CD4-positive, alpha-beta memory T cell (primary cell): ENCODE measurements at places on chromosomes 2 and 18.
A peak's percentile ranks its signal among the peaks of the same experiment; 100 is the strongest.

GRCh38 chr2:15718103-15718943, 126.7 kb downstream of the DDX1 start:
- no peak for DNase-seq

- DNase-seq, result no peak
Observed at GRCh38 chr2:16154501-16155280, 214.3 kb downstream of the MYCN start.

- DNase-seq, result no peak
Observed at GRCh38 chr2:69242651-69243051, 144.4 kb downstream of the GFPT1 start.

GRCh38 chr18:77103991-77104531, 28.5 kb downstream of the MBP start:
- DNase-seq, result no peak

DNA sequence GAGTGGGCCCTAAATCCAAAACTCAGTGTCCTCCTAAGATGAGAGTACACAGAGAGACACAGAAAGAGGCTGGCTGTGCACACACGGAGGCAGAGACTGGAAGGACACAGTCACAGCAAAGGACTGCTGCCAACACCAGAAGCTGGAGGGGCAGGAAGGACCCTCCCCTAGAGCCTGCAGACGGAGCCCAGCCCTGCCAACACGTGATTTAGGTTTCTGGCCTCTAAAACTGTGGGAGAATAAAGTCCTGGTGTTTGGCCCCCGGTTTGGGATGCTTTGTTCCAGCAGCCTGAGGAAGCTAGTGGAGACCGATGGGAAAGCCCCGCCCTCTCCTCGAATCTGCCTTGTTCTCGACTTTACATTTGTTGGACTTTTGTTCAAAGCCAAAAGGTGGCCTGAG, 10.6 kb downstream of the CNDP1 start:
- DNase-seq, result no peak

DNA sequence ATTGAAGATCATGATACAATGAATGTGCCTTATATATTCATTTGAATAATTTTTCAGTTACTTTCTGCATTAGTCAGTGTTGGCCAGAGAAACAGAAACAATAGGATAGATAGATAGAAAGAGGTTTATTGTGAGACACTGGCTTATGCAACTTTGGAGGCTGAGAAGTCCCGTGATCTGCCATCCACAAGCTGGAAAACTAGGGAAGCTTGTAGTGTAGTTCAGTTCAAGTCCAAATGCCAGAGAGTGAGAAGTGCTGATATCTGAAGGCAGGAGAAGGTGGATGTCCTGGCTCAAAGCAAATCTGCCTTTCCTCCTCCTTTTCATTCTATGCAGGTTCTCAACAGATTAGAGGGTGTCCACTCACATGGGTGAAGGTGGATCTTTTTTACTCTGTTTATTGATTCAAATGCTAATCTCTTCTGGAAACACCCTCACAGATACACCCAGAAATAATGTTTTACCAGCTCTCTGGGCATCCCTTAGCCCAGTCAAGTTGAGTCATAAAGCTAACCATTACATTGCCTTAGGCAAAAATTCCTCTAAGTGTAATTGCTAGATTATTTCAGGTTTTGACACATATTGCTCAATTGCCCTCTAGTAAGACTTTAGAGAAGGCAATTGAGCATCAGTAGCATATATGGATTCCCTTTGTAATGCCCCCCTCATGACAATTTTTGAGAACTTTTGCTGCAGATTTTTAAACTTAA, 341.4 kb downstream of the LPIN1 start:
- no peak for DNase-seq

GRCh38 chr2:136125236-136125635, 7.3 kb upstream of the CXCR4 start:
- DNase-seq, result no peak

DNA sequence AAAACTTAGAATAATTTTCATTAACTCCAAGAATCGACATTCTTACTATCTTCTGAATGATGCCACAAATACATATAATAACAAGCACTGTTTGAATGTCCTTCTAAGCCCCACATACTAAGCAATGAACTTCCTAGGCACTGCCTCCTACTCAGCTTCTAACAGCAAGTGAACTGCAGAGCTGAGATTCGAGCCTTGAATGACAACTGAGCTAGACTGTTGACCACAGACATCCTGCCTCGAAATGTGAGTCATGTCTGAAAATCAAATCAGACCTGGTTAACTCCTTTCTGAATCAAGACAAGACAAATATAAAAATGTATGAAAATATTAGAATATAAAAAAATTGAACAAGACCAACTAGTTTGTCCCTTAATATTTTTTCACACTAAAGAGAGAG, 108.1 kb downstream of the MYT1L start:
- DNase-seq, result no peak

GRCh38 chr2:45964223-45964841, 312.9 kb downstream of the PRKCE start:
- DNase-seq, result no peak

- DNase-seq, result peak; percentile 12
Observed at GRCh38 chr18:24491927-24492834, 31.7 kb downstream of the HRH4 start.

DNA sequence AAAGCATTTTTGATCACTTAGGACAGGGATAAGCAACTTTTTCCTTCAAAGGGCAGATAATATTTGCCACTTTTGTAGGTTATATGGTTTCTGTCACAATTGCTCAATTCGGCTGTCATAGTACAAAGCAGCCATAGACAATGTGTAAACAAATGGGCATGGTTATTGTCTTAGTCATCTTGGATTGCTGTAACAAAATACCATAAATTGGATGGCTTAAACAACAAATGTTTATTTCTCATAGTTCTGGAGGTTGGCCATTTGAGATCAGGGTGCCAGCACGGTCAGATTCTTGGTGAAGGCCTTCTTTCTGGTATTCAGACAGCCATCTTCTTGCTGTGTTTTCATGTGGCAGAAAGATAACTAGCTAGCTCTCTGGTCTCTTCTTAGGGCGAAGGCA, 91.2 kb downstream of the TAF4B start:
- no peak for DNase-seq

GRCh38 chr2:165610591-165611029, 141.1 kb downstream of the CSRNP3 start:
- DNase-seq, result no peak

DNA sequence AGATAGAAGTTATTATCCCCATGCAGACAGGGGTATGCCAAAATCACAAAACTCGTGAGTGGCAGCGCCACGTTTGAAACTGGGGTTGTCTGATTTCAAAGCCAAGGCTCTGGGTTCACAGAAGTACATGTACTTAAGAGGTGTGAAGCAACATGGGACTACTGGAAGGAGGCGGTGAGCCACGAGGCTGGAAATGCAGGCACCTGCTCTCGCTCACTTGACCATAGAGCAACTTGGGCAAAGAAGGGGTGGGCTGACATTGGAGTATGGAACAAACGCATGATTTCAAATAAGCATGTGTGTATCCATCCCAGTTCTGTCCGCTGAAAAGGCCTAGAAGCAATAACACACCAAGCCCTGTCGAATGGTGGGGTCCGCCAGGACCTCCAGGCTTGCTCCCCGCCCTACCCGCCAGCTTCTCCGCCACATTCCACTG, 593 bp upstream of the ACTR2 start:
- no peak for DNase-seq

- DNase-seq, result peak; percentile 76
Observed at GRCh38 chr2:64330281-64331113, 123.5 kb upstream of the LGALSL start.

DNA sequence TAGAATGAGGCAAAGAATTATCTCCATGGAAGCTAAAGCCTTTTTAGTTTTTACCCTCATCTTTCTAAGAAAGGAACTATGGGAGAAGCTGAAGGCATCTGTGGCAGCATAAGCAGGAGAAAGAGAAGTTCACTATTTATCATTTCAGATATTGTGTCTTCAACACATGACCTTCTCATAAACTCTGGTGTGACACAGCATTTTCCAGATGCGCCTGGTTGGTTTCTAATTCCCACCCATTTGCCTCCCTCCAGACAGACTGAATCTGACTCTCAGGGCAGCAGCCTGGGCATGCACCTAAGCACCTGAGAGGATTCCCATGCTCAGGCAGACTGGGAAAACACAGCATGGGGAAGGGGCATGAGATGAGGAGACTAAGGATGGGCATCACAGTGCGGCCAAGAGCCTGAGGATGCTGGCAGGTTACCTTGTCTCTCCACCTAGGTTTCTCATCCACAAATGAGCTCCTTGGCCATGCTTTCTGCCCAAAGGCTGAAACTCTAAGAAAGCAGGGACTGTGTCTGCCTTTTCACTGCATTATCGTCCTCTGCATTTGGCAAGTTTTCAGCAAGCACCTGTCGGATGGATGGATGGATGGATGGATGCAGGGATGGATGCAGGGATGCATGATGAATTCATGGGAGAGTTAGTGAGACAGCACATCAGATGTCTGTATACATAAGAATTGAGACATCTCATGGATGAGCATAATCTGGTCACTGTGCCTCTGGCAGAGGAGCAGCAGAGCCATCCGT, 28.8 kb upstream of the SULT1C4 start:
- DNase-seq, result no peak

DNA sequence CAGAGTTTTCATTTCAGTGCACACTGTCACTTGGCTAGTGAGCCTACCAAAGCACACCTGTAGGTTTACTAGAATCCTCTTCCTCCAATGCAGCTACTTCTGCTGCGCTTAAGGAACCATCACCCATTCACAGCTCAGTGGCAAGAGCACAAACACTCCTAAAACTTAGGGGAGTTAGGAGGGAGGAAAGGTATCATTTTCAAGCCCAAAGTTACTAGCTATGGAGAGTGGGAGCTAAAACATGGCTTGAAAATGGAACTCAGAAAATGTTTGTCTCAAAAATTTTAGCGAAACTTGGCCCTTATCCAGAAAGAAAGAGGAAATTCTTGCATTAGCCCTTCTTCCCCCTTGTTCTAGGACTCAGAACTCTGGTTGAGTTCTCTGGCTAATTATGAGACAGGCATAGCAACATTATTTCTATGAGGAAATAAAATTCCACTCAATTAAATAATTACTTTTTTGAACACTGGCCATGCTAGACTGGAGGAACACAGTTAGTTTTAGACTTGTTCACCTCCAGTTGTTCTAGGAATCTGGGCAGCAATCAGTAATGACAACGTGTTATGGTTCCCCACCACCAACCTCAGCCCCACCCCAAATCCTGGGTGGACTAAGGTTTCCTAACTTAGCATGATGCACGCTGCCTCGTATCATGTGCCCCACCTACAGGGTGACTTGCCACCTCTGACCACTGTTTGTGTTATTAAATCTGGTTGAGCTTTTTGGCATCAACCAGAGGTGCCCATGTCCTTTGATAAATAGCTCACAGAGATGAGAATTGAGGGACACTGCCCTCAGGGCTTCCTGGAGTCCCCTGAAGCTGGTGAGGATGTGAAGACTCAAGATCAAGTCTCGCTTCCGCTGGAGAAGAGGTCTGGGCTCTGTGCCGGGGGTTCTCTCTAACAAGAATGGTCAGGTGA, 32.8 kb downstream of the LPIN2 start:
- DNase-seq, result no peak

GRCh38 chr2:200863782-200864175, 679 bp downstream of the CLK1 start:
- DNase-seq, result no peak

- no peak for DNase-seq
Observed at GRCh38 chr2:63790906-63791305, 50.8 kb upstream of the UGP2 start.

GRCh38 chr18:28771849-28772248, 594.9 kb upstream of the CDH2 start:
- no peak for DNase-seq

DNA sequence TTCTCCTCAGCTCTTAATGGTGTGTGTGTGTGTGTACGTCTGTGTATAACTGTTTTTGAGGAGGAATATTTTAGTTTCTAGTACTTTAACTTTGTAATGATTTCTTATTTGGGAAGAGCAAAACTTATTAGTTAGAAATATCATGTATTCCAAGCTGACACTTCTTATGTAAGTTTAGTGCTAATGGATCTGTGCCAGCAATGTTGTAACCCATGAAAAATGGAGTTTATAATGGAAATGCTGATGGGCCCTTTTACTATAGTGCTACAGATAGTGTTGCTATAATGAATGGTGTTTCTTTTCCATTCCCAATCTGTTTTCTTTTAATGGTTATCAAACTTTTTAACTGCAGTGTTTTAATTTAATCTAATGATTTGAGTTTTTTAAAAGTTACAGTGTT, 49.8 kb upstream of the OTX1 start:
- no peak for DNase-seq

- DNase-seq, result no peak
Observed at GRCh38 chr18:45560870-45561269, 54.4 kb upstream of the SLC14A2 start.

- no peak for DNase-seq
Observed at GRCh38 chr18:63879709-63880108, 7.8 kb upstream of the SERPINB2 start.

DNA sequence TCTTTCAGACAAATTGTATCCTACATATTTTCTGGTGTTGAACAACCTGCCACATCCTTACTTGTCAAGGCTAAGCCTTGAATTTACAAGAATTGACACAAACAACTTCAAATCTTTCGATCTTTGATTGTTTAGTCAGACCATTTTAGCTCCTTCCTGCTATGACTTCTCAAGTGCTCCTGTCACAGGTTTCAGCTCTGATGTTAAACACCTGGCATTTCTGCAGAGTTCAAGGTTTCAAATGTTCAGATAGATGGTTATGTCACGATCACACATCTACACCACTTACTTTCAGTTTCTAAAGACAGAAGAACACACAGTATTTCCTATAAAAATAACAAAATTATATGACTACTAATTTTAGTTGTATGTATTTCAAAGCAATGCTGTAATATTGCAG, 84.0 kb downstream of the RND3 start:
- no peak for DNase-seq

GRCh38 chr2:207506426-207506825, 23.3 kb upstream of the CREB1 start:
- DNase-seq, result no peak
